ENCODE measurements at places on chromosomes 16 and 17.

GRCh38 chr16:83113317-83113716, 486.5 kb downstream of the CDH13 start:
- peak; percentile 28 for DNase-seq

DNA sequence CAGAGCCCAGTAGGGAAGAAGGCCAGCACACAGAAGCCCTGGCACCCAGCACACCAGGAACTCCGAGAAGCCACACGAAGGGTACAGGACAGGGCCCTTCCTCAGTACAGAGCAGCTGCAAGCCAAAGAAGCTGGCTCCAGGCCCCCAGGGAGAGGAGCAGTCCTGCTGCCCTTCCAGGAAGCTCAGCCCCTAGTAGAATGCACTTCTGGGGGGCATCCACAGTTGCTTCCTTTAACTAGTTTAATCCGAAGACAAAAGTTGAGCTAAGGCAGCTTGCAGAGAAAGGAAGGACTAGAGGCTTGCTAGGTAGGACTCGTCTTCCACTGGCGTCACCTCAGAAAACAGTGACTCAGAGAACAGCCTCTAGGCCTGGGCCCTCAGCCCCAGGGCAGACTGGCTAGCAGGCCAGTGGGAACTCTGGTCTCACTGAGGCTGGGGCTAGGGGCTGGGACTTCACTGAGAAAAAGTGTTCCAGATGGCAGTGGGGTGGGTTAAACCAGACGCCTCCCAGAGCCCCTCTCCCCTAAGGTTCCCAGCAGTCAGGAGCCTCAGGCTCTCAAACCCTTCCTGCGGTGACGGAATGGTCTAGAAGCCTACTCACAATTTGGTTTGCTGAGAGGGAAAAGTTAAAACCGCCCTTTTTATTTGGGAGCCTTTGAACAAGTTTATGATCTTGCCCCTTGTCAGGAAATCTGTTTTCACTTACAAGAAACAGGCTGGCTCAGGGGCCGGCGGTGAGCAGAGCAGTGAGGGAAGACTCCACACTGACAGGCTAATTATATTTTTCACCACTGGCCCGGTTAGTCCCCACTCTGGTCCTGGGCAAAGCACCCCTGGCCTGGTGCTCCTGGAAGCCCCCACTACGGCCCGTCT, 41.4 kb downstream of the ACTG1 start:
- DNase-seq = no peak

DNA sequence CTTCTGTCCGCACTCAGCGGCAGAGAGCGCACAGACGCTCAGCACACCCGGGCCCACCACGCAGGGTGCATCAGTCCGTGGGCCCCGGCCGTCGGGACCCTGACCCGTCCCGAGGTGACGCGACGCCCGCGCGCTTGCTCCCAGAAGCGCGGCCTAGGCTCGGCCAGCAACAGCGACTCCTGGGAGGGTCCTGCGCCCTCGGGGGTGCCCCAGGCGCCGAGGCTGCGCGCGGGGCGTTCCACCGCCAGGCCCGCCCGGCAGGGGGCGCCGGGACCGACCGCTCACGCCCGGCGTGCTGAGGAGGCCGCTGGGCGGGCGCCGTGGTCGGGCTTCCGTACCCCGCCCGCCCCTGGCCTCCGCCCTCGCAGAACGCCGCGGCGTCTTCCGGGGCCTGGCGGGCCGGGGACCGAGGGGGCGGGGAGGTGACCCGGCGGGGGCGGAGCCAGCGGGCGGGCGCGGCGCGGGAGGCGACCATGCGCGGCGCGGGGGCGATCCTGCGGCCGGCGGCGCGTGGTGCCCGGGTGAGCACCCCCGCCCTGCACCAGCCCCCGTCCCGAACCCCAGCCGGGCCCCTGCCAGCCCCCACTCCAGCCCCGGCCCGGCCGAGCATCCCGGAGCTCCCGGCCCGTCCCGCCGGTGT, at the start of gene CISD3:
Gene CISD3 (plus strand): TSS at position 456 of the 640 bp plus-strand sequence. CDS start 18 bp downstream, at position 474.
- peak; percentile 92 for DNase-seq

- DNase-seq = no peak
Measured at GRCh38 chr17:40621578-40621977, 26.0 kb downstream of the SMARCE1 start.

- peak; percentile 12 for DNase-seq
Measured at GRCh38 chr17:29663155-29663554, 40.4 kb upstream of the CORO6 start.

DNA sequence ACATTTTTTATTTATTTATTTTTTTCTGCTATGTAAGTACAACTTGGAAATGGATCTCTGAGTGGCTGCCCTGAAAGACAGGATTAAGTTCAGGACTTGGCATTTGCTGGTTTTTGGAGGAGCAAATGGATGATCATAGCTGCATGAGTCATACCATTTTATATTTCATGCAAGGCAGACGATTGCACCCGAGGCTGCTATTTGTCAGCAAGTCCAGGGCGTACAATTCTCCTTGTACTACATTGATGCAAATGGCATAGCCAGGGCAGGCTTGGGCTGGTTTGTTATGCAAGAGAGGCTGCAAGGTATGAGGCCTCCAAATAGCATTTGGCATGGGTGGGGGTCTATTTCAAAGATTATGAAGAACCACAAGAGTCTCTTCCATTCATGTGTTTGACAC, 81.2 kb upstream of the CACNG3 start:
- DNase-seq = no peak

DNA sequence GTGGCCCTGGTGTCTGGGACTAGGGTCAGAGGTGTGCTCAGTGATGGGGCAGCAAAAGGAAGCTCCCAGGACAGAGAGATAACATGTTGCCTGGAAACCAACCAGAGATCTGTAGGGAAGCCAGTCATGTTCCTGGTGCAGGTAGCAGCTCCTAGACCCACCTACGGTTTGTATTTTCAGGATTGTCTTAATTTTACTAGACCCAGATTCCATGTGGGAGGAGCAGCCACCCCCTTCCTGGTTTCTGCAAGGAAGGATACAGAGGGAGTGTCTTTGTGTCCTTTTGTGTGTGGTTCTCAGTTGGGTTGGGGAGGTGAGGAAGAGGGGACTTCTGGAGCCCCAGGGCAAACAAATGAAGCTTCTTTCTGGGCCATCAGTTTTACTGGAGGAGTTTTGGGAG, 53.9 kb downstream of the MGAT5B start:
- no peak for DNase-seq

DNA sequence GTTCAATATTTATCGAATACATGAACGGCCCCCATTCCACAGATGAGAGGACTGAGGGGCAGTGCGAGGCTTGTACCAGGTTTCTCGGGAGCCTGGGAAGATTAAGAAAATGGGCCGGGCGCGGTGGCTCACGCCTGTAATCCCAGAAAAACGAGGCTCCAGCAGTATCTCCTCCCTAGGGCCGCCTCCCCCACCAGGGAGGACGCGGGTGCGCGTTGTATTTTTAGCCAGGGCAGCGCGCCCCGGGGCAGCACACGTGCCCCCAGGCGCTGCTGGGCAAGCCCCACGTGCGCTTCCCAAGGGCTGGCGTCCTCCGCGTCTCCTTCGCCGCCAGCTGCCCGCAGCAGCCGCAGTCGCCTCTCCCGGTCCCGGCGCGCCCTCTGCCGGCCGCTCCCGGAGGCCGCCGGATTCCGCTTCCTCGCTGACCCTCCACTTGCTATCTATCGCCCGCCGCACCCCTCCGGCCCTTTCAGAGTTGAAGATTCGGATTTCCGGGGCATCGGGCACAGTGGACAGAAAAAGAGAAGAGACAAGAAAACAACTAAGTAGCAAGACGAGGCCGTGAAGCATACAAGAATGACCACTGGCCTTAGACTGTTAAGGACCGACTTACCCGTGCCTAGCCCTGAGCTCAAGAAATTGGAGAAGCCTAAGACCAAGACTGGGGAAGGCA, 1.9 kb upstream of the YBX2 start:
- peak; percentile 58 for DNase-seq

GRCh38 chr17:15265131-15265530, at the start of gene PMP22:
TSS of gene PMP22 (minus strand) at chr17:15265326. CDS start at chr17:15260727, 4,599 bp downstream.
- DNase-seq = no peak

DNA sequence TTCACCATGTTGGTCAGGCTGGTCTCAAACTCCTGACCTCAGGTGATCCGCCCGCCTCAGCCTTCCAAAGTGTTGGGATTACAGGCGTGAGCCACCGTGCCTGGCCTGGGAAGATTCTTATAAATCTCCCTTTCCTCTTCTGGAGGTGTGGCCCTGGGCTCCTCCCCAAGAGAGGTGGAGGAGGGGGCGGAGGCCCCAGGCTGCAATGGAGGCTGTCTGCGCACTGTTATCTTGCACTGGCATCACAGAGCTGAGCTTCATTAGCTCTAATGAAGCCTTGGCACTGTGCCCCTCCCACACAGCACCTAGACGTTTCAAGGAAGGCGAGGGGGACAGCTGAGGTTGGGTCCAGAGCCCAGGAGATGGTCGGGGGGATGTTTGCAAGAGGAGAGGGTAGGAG, 7.5 kb downstream of the ARHGAP23 start:
- DNase-seq = no peak

GRCh38 chr17:72600934-72601333, 480.1 kb downstream of the SOX9 start:
- DNase-seq = no peak

GRCh38 chr17:81914103-81914850, 3.1 kb upstream of the PCYT2 start:
- DNase-seq = no peak

- DNase-seq = no peak
Measured at GRCh38 chr16:50252874-50253513, 13.4 kb upstream of the ADCY7 start.

GRCh38 chr16:4787627-4788482, at the start of gene SEPTIN12:
TSS of gene SEPTIN12 (minus strand) at chr16:4788345. CDS start at chr16:4787645, 700 bp downstream.
- DNase-seq = no peak

DNA sequence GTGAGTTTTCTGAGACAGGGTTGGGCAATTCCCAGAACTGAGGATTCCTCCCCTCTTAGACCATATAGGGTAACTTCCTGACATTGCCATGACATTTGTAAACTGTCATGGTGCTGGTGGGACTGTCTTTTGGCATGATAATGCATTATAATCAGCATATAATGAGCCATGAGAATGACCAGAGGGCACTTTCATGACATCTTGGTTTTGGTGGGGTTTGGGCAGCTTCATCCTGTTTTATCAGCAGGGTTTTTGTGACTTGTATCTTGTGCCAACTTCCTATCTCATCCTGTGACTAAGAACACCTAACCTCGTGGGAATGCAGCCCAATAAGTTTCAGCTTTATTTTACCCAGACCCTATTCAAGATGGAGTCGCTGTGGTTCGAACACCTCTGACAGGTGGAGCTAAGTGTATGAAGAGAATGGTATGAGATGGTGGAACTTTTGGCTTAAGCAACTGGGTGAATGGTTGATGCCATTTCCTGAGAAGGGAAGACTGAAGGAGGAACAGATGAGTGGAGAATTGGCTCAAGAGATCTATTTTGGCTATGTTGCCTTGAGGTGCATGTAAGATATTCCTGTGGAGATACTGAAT, 217.3 kb downstream of the RAB11FIP4 start:
- DNase-seq = no peak

DNA sequence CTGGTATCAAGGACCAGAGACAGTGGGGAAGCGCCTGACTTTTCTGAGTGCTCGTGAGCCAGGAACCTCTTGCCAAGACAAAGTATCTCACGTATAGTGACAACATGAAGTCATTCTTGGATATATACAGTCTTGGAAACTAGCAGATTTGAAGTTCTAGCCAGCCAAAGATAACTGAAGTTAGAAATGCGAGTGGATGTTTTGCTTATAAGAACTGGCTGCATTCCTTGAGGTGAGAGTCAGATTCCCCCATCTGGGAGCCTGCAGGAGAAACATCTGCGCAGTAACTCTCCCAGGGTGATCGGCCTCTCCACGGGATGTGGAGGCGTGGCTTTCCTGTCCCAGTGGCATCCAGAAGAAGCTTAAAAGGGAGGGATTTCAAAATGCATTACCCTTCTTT, 89.8 kb downstream of the SHISA6 start:
- no peak for DNase-seq

DNA sequence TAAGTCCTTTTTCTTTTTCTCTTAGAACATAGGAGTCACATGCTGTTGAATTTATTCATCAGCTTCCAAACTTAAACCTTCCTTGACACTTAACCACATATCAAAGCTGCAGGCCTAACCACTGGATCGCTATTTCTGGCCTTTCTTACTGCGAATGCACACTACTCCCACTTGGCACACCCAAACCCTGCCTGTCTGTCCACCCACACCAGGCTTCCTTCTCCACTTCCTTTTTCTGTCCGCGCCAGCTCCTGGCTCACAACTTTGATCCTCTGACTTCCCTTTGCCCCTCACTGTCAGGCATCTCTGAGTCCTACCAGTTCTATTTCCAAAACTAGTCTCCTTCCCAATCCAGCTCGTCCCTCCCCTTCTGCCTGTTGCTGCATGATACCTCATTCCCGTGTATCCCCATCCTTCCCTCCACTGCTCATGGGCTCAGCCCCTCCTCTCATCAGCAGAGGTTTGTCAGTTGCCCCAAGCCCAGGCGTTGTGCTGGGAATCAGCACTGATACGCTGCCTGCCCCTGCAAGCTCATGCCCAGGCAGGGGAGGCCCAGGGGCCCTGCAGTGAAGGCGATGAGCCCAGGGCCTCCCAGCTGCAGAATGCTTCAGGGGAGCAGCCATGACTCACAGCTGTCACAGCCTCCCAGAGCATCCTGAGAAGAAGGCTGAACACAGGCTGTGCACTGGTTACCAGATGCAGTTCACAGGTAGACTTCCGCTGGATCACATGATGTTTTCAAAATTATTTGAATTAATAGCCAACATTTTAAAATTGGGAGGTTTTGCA, 179.8 kb downstream of the KATNIP start:
- DNase-seq = no peak

- DNase-seq = no peak
Measured at GRCh38 chr17:61839300-61839786, 24.0 kb downstream of the BRIP1 start.

GRCh38 chr17:36858119-36859002, 78.9 kb upstream of the LHX1 start:
- DNase-seq = no peak

GRCh38 chr17:45241328-45242028, 19.8 kb downstream of the FMNL1 start:
- DNase-seq = no peak

DNA sequence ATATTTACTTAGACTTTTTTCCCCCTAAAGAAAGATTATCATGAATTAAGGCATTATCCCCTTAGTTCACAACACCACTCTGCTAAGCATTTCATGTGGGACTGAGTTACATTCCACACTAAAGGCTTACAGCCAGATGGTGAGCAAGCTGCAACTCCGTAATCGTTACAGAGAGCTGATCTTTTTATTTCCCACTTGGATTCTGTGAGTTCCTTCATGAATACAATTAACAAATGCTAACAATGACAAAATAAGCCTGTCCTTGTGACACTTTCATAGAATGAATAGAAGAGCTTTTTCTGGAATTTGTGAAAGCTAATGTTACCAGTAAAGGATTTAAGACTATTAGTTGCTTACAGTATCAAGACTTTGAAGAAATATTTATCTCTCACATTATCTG, 8.7 kb downstream of the OGFOD1 start:
- no peak for DNase-seq
